SW 1271 (cell line): ENCODE measurements at places on chromosomes 3 and 15.
A peak's percentile ranks its signal among the peaks of the same experiment; 100 is the strongest.

- peak; percentile 61 for DNase-seq
Measured at GRCh38 chr15:50145451-50145872, 26.4 kb upstream of the ATP8B4 start.

- no peak for DNase-seq
Measured at GRCh38 chr3:153094386-153094785, 67.6 kb upstream of the RAP2B start.

GRCh38 chr3:66719796-66720356, 219.1 kb upstream of the LRIG1 start:
- no peak for DNase-seq

GRCh38 chr3:124787476-124788195, 57.4 kb downstream of the UMPS start:
- no peak for DNase-seq

DNA sequence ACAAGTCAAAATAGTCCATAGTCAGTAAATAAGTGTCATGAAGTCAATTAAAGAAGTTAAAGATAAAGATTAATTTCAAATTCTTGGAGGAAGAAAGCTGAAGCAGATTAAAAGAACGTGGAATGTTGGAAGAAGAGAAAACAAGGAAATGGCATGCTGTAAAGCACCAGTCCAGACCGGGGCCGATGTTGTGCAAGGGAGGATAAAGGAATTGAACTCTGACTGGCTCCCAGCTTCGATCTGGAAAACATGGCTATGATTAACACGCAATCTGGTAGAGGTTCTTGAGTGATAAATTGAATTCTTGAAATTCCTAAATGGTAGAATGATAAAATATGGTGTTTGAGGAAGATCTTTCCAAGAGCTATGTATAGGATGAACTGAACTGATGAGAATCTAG, 194.4 kb downstream of the MEIS2 start:
- no peak for DNase-seq

DNA sequence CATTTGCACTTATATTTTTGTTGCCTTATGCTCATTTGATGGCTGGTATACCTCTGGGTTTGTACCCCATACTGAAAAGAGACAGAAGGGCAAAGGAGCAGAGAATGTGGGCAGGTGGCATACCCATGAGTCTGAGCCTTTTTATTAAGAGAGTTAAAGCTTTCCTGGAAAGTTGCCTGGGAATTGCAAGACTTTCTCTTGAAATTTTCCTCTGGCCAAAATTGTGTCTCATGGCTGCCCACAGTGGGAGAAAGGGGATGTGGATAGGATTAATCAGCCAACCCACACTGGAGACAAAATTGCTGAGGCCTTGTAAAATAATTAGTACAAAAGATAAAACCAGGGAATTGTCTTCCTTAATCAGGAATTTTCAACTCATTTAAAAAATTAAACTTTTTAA, 8.2 kb upstream of the NMD3 start:
- no peak for DNase-seq

GRCh38 chr3:194032828-194033435, 103.0 kb upstream of the HES1 start:
- DNase-seq = no peak

GRCh38 chr3:184465883-184466412, 86.1 kb downstream of the CHRD start:
- DNase-seq = no peak

GRCh38 chr15:66157507-66157906, 96.0 kb downstream of the MEGF11 start:
- DNase-seq = no peak

- DNase-seq = no peak
Measured at GRCh38 chr3:171970301-171970788, 69.0 kb upstream of the FNDC3B start.
